ENCODE measurements at places on chromosomes 16 and 17.

GRCh38 chr17:64385187-64386083 lies 5.2 kb downstream of the PECAM1 start:
- DNase-seq: no peak

GRCh38 chr16:86547286-86547685 lies 7.7 kb downstream of the MTHFSD start:
- DNase-seq: no peak

GRCh38 chr16:78599271-78599670 lies 499.8 kb downstream of the WWOX start:
- DNase-seq: no peak

GRCh38 chr16:71288890-71289731 lies at the start of gene CMTR2:
TSS of gene CMTR2 (minus strand) at chr16:71289402. CDS start at chr16:71285920, 3,482 bp downstream.
- DNase-seq: peak; percentile 93

GRCh38 chr17:40903129-40903847 lies 18.2 kb upstream of the KRT20 start:
- no peak for DNase-seq

GRCh38 chr17:75998327-75998795 lies 2.3 kb upstream of the CDK3 start:
- DNase-seq: no peak

GRCh38 chr17:2042390-2042847 lies 597 bp downstream of the OVCA2 start:
- peak; percentile 52 for DNase-seq

GRCh38 chr16:1331712-1332617 lies 1.5 kb upstream of the BAIAP3 start:
- no peak for DNase-seq

- no peak for DNase-seq
These were observed at the start of gene TCAP for GRCh38 chr17:39664581-39665561. TSS of gene TCAP (plus strand) at chr17:39665349. CDS start at chr17:39665360, 11 bp downstream.

DNA sequence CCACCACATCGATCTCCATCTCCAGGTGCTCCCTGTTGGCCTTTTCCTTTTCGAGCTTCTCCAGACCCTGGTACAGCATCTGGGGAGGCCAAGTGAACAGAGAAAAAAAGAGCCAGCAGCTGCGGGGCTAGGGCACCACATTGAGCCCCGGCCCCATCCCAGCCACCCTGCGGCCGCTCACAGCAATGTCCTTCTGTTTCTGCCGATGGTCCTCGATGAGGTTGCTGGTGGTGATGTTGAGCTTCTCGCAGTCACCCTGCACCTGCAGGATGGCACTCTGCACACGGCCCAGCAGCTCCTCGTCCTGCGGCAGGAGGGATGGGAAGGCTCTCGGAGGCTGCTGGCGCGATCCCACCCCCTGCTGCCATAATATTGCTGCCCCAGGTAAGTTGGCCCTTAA lies 15.5 kb downstream of the UBALD2 start:
- DNase-seq: no peak

DNA sequence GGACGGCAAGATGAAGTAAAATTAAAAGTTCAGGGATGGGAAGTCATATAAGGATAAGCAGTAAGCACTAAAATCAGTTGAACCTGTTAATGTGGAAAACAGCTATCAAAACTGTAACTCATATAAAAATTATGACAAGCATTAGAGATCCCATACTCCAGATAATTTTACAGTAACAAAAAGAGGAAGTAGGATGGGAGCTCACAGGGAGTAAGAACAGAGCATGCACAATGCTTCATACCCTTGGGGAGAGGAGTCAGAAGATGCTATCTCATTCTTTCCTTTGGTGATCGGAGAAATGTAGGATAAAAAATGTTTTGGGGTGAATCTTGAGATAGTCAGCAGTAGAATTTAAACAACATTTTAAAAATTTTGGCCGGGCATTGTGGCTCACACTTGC lies 164.7 kb upstream of the CACNG5 start:
- no peak for DNase-seq

DNA sequence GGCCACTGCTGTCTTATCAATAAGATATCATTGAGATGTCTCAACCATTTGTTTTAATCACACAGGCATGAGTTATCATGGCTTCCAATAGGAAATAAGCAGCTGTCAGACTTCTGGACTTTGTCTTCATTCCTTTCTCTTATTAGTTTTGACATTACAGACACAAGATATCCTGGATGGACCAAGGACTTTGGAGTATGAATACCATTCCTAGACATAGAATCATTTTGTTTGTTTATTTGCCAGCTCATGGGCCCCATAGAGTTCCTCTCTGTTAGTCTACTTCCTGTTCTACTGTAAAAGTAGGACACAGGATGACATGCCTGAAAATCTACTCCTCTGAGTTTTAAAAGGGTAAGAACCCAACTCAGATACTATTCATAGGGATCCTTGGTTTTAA lies 77.7 kb upstream of the KCNJ16 start:
- no peak for DNase-seq

DNA sequence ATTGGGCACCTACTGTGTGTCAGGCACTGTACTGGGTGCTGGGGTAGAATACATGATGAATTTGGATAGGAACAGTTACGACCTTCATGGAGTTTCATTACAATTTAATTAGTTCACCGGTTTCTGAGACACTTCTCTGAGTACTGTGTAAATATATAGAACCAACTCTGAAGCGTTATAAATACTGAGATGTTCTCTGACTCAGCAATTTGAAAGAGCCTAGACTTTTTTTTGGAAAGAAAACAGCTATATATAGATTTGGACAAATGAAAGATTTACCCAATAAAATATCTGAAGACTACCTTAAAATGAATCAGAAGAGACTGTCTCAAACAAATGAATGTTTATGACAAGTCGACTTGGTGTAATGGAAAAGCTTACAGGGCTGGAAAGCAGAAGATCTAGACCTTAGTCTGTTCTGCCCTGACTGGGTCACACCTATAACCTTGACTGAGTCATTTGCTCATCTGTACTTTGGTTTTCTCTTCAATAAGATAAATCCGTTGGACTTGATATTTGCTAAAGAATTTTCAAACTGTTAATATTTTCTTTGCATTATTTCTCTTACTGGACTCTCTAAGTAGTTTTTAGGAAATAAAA lies 4.6 kb upstream of the GAN start:
- no peak for DNase-seq

DNA sequence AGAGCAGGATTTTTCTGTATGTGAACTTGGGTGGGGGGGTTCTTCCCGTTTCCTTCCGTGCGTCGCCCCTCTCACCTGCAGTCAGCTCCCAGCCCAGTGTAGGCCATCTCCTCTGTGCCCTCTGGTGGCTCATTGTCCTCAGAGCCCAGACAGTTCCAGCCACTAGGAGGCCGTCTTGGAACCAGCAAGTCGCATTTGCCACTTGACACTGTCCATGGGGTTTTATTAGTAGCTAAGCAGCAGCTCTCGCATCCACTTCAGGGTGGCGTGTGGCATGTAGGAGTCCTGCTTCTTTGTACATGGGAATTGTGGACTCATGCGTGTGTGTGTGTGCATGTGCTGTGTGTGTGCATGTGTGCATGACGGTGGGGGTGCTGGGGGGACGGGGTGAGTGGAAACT lies 74.0 kb downstream of the SEC14L1 start:
- DNase-seq: peak; percentile 40

- no peak for DNase-seq
These were observed 364.7 kb upstream of the DYNLRB2 start for GRCh38 chr16:80176114-80176513.
